ENCODE measurements at places on chromosomes 1 and 21. TPM values are rescaled to one million over a fixed set of nuclear protein-coding genes. Genes with fewer than 3 reads are reported as not detected.

The GNAT2 gene
- not detected for total RNA-seq

DNA sequence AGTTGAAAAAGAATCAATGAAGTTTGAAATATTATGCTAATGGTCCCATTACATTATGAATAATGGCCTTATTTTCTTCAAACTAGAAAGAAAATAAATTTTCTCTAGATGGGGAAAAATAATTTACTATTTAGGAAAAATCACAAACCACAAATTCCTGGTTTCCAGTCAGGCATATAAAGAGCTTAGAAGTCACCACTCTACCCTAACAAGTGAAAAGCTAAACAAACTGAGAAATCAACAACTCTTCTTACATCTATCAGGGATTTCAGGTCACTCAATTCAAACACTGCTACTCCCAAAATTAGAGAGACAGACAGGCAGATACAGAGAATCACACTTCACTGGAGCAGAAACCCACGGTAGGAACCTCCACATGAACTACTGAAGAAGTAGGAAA lies 82.1 kb upstream of the LRRC7 start:
- no peaks in the 10 kb centered on the region for H3K36me3 ChIP-seq
- no peak overlapping the region for H3K27ac ChIP-seq
- no peak overlapping the region for H3K4me3 ChIP-seq
- no peaks in the 10 kb centered on the region for H3K27me3 ChIP-seq
- DNase-seq: no peak
- H3K4me1 ChIP-seq: no peaks in the 10 kb centered on the region

DNA sequence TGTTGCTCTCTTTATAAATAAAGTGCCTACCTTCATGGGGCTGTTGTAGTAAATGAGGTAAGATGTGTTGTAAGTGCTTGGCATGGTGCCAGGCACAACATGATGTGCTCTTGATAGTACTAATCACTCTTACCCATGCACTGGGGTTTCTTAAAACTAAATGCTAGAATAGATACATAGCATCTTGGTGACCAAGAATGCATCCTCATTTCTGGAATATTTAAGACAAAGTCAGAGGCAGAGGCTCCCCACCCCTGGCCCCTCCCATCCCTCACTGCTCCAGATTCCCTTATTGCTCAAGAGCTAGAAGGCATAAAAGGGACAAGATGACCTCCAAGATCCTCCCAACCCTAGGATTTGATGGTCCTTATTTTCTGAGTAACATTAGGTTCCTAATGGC lies 61.3 kb downstream of the GLUL start:
- H3K4me3 ChIP-seq: no peak overlapping the region
- no peak for DNase-seq
- H3K27me3 ChIP-seq: no peaks in the 10 kb centered on the region
- H3K4me1 ChIP-seq: no peaks in the 10 kb centered on the region
- no peaks in the 10 kb centered on the region for H3K36me3 ChIP-seq

- no peaks in the 10 kb centered on the region for H3K36me3 ChIP-seq
- no peak overlapping the region for H3K27ac ChIP-seq
- H3K4me1 ChIP-seq: peaks cover 8% of the 10 kb centered on the region
- DNase-seq: no peak
- H3K4me3 ChIP-seq: no peak overlapping the region
- H3K27me3 ChIP-seq: no peaks in the 10 kb centered on the region
These were observed 41.2 kb upstream of the RGS8 start for GRCh38 chr1:182725259-182726255.

- no peaks in the 10 kb centered on the region for H3K36me3 ChIP-seq
- H3K4me3 ChIP-seq: no peak overlapping the region
- DNase-seq: no peak
- no peaks in the 10 kb centered on the region for H3K27me3 ChIP-seq
These were observed 15.1 kb downstream of the AIDA start for GRCh38 chr1:222697203-222697602.

The KLF17 gene
- 0.92 TPM for total RNA-seq

The B3GALT2 gene
- total RNA-seq: 0.27 TPM

The OR10J1 gene
- not detected for total RNA-seq

DNA sequence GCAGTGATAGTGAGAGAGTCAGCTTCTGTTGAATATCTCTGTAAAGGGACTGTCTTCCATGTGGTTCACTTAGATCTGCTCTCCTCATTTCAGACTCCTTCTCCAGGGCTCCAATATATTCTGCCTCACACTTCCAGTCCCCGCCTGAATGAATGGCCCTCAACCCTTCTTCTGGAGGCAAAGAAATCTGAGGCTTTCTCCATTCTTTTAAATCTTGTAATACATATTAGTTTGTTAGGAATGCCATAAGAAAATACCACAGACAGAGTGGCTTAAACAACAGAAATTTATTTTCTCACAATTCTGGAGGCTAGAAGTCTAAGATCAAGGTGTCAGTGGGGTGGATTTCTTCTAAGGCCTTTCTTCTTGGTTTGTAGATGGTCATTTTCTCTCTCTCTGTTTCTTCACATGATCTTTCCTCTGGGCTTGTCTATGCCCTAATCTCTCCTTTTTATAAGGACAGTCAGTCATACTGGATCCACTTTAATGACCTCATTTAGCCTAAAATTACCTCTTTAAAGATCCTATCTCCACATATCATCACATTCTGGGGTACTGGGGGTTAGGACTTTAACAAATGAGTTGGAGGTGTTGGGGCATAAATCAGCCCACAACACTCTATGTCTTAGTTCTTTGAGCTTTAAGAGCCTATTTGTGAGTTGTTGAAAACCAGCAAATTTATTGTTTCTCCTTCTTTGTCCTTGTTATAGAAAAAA lies 128.5 kb upstream of the KCNK2 start:
- DNase-seq: no peak
- no peaks in the 10 kb centered on the region for H3K27me3 ChIP-seq
- H3K27ac ChIP-seq: no peak overlapping the region
- no peak overlapping the region for H3K4me3 ChIP-seq
- H3K4me1 ChIP-seq: no peaks in the 10 kb centered on the region

DNA sequence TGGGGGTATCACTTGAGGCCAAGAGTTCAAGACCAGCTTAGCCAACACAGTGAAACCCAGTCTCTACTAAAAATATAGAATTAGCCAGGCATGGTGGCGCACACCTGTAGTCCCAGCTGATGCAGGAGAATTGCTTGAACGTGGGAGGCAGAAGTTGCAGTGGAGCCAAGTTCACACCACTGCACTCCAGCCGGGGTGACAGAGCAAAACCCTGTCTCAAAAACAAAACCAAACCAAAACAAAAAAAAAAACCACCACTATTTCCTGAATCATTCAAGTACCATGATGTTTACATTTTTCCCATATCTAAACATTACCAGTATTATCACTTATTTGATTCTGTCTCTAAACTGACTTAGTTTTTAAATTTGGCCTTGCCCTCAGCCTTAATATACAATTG lies 29.5 kb downstream of the TUT4 start:
- H3K4me3 ChIP-seq: no peak overlapping the region
- peaks cover 8% of the 10 kb centered on the region for H3K36me3 ChIP-seq
- no peak for DNase-seq
- no peak overlapping the region for H3K27ac ChIP-seq

GRCh38 chr1:55337801-55338447 lies 122.8 kb upstream of the USP24 start:
- H3K27ac ChIP-seq: no peak overlapping the region
- no peak overlapping the region for H3K4me3 ChIP-seq
- no peaks in the 10 kb centered on the region for H3K27me3 ChIP-seq
- DNase-seq: no peak
- H3K36me3 ChIP-seq: no peaks in the 10 kb centered on the region

The CNIH3 gene
- total RNA-seq: not detected

The IL24 gene
- total RNA-seq: not detected

DNA sequence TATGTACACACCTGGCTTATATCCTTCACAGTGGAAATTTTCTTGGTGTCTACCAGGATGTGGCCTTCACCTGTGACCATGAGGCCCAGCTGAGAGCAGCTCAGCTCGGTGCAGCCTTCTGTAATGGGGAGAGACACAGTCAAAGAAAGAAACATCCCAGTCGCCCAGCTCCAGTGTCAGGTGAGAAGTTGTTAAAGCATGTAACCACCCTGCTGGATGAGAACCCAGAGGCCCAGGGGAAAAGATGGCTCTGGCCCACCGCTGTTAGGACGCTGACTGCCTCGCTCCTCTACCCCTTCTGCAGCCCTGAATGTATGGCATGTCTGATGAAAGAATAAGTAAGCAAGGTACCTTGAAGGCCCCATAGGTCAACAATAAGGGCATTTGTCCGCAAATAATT lies 52.7 kb downstream of the SCCPDH start:
- H3K4me1 ChIP-seq: no peaks in the 10 kb centered on the region
- no peaks in the 10 kb centered on the region for H3K27me3 ChIP-seq
- H3K4me3 ChIP-seq: no peak overlapping the region
- H3K36me3 ChIP-seq: peaks cover 8% of the 10 kb centered on the region

The AK5 gene
- total RNA-seq: 1.4 TPM

GRCh38 chr1:77583483-77583882 lies 99.0 kb downstream of the ZZZ3 start:
- H3K4me3 ChIP-seq: no peak overlapping the region
- H3K27ac ChIP-seq: no peak overlapping the region
- H3K36me3 ChIP-seq: peaks cover 10% of the 10 kb centered on the region
- H3K27me3 ChIP-seq: no peaks in the 10 kb centered on the region
- no peaks in the 10 kb centered on the region for H3K4me1 ChIP-seq
- no peak for DNase-seq

The RBM8A gene
- total RNA-seq: 151 TPM

DNA sequence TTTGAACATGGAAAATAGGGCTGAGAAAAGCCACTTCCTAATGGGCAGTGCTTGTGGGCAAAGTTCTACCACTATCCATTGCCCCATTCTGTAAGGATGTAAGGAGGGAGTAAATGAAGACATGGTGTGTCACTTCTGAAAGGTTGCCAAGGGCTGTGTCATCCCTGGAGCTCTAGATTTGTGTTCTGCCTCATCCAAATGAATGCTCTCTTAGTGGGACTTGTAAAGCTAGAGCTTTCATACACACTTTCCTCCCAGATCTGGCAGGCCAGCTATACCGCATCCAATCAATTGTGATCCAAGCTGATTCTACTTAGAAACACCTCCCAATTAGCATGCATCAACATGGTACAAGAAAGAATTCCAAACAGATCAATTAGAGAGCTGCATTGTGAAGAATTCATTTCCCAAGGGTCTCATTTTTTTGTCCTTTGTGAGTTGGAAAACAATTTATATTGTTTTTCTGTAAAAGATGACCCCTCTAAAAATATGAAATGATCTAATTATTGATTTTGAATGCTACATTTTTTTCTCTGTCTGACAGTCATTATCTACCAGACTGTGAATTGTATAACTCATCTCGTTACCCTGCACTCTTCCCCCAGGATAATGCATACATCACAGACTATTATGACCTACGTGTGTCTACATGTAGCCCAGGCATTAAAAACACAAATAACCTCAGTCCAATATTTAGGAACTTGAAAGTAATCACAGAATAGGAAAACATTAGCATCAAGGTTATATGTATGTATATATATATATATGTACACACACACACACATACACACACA lies 117.1 kb upstream of the DUSP10 start:
- H3K27me3 ChIP-seq: no peaks in the 10 kb centered on the region
- H3K27ac ChIP-seq: no peak overlapping the region
- H3K36me3 ChIP-seq: no peaks in the 10 kb centered on the region

- peaks cover 6% of the 10 kb centered on the region for H3K4me1 ChIP-seq
- peak overlapping the region; percentile 74 for H3K4me3 ChIP-seq
- no peak overlapping the region for H3K27ac ChIP-seq
- no peaks in the 10 kb centered on the region for H3K27me3 ChIP-seq
- no peaks in the 10 kb centered on the region for H3K36me3 ChIP-seq
- no peak for DNase-seq
These were observed 502 bp downstream of the VANGL2 start for GRCh38 chr1:160400646-160401486.

GRCh38 chr1:63827411-63828321 lies 53.8 kb downstream of the ROR1 start:
- peaks cover 17% of the 10 kb centered on the region for H3K4me1 ChIP-seq
- DNase-seq: no peak
- H3K27me3 ChIP-seq: no peaks in the 10 kb centered on the region
- H3K27ac ChIP-seq: peak overlapping the region; percentile 4
- H3K36me3 ChIP-seq: no peaks in the 10 kb centered on the region

The TMPRSS3 gene
- total RNA-seq: not detected

The EPHA2 gene
- total RNA-seq: 32.9 TPM

The ITLN1 gene
- total RNA-seq: 51.7 TPM

DNA sequence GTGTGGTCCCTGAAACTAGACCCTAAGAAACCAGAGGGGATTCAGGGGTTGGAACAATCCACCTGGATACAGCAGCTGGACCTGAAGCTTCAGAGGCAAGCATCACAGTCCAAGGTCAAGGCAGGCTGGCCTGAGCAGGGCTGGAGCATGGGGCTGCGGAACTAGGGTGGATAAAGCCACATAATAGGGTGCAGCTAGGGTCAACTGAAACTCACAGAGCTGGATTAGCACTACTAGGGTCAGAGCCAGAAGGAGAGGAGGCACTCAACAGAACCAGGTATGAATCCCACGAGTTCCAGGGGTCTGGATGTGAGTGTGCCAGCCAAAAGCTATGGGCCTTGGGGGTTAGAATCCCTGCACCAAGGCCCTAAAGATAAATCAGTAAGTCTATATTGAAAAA lies 231.0 kb upstream of the KIAA0040 start:
- H3K4me3 ChIP-seq: no peak overlapping the region
- H3K36me3 ChIP-seq: no peaks in the 10 kb centered on the region
- DNase-seq: no peak
- H3K27me3 ChIP-seq: no peaks in the 10 kb centered on the region

The LAMB3 gene
- 5.1 TPM for total RNA-seq

- H3K27ac ChIP-seq: peak overlapping the region; percentile 98
- peak overlapping the region; percentile 97 for H3K4me3 ChIP-seq
- no peaks in the 10 kb centered on the region for H3K36me3 ChIP-seq
- peak; percentile 50 for DNase-seq
- H3K4me1 ChIP-seq: peaks cover 28% of the 10 kb centered on the region
These were observed 1.6 kb upstream of the ENO1 start for GRCh38 chr1:8879922-8880676.

The SHE gene
- 6.1 TPM for total RNA-seq

DNA sequence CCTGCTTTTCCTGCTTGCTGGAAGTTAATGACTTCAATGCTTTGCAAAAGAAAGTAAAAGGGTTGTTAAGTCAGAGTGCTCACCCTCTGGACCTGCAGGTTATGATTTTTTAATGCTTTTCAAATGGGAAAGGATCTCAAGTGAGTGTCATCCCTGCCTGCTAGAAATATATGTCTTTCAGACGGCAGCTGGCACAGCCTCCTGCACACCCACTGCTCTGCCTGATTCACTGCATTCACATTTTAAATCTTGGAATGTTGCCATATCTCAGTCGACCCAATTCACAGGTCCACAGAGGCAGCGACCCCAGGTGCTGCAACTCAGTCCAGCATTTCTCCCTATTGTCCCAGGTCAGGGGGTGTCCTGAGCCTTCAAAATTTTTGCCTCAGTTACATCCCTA lies 10.7 kb downstream of the DUSP23 start:
- no peak overlapping the region for H3K4me3 ChIP-seq
- H3K27ac ChIP-seq: no peak overlapping the region
- no peaks in the 10 kb centered on the region for H3K4me1 ChIP-seq
- H3K27me3 ChIP-seq: peaks cover 5% of the 10 kb centered on the region
- no peak for DNase-seq

The ESPN gene
- total RNA-seq: not detected

Measured in thoracic aorta (tissue), 2 donors.